ENCODE measurements at places on chromosomes 4 and X. TPM values are rescaled to one million over a fixed set of nuclear protein-coding genes. Genes with fewer than 3 reads are reported as not detected.

DNA sequence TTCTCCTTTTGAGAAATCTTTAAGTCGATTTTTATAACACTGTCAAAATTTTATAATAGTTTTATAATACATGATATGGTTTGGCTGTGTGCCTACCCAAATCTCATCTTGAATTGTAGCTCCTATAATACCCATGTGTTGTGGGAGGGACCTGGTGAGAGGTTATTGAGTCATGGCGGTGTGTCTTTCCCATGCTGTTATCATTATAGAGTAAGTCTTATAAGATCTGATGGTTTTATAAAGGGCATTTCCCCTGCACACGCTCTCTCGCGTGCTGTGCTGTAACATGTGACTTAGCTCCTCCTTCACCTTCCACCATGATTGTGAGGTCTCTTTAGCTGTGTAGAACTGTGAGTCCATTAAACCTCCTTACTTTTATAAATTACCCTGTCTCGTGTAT, 364.0 kb upstream of the SPANXN4 start:
- no peak for DNase-seq

GRCh38 chr4:116082808-116083366, 969.5 kb upstream of the NDST4 start:
- DNase-seq = no peak

Gene RPS6KA6
- 5.2 TPM for polyA plus RNA-seq

DNA sequence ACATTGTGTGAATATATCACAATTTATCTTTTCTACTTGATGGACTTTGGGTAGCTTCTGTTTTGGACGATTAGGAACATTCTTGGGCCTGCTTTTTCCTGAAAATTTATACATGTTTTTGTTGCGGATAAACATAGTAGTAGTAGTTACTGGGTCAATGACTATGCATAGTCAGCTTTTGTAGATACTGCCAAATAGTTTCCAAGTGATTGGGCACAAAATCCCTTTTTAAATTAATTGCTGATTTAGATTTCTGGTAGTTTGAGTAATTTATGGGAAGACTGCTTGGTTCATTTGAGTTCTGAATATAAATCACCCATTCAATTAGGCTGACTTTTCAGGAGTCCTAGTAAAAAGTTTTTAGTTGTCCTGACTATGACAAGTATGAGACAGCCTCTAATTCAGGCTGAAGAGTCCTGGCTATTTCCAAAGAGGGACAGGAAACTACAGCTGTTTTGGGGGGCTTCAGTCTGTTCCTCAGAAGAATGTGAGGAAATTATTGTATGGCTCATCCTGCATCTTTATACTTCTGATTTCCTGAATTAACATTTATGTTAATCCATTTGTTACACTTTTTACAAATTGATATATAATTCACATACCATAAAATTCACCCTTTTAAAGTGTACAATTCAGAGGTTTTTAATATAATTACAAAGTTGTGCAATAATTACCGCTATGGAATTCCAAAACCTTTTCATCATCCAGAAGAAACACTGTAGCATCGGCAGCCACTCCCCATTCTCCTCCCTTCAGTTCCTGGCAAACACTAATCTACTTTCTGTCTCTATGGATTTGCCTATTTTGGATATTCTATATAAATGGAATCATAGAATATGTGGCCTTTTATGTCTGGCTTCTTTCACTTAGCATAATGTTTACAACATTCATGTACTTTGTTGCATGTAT, 14.2 kb downstream of the LRP2BP start:
- no peak for DNase-seq

GRCh38 chr4:58935332-58935731, 1825.1 kb upstream of the IGFBP7 start:
- no peak for DNase-seq

GRCh38 chrX:46325312-46325877, 219.8 kb downstream of the ZNF674 start:
- DNase-seq = no peak

- no peak for DNase-seq
Measured at GRCh38 chr4:158282252-158282651, 72.0 kb downstream of the TMEM144 start.

- DNase-seq = no peak
Measured at GRCh38 chr4:101411926-101412325, 64.6 kb upstream of the PPP3CA start.

DNA sequence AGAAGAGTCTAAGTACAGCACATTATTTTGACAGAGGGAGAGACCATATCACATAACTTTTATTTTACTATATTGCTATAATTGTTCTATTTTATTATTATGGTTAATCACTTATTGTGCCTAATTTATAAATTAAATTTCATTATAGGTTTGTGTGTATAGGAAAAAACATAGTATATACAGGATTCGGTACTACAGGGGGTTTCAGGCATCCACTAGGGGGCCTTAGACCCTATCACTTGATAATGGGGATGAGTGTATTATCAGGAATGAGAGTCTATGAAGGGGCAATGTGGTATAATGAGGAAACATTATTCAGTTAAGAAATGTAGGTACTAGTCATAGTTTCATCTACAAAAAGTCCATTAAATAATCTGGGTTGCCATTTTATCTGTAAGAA, 833.1 kb downstream of the C4orf33 start:
- no peak for DNase-seq

DNA sequence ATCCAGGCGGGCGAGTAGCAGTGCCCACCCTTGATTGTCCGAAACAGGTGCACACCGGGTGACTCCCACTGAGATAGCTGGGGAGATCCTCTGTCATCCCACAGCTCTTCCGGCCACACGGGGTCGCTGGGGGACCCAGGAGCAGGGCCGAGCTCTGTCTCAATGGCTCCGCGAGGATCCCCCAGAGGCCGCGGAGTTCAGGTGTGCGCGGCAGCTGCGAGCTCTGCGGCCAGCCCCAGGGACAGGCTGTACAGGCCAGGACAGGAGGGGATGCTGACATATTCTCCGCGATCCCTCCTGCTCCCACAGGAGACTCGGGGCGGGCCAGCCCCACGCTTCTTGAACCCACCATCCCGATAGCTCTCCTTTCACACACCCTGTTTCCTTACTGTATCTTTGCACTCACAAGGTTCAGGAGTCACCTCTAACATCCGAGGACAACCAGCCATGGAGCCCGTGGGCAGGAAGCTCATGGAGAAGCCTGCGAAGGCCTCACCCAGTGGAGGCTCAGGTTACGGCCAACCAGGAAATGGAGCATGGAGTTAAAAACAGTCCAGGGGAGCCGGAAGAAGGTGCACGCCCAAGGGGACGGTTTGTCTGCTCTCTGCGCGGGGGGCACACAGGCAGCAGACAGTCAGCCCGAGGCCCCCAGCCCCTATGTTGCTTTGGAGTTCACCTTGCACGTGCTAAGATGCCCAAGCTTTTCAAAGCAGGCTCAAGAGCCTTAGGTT, 77.9 kb upstream of the AMELX start:
- DNase-seq = no peak

Gene MAGEA2
- polyA plus RNA-seq = not detected

GRCh38 chrX:10049236-10049635, 82.1 kb downstream of the CLDN34 start:
- DNase-seq = peak; percentile 54

DNA sequence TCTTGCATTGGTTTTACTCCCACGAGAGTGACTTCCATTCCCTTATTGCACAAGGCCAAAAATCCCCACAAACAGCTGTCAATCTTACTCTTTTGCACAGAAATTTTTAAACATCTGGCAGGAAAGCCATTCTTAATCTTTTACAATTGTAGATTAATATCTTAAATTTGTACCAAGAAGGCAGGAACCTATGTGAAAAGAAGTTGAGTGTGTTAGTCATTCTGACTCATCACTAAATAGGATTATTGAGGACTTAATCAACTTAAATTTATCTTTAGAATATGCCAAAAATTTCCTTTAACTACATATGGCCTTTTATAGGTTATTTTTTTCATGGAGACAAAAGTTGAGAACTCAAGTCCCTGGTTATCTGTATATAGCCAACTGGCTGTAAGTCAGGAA, 49.0 kb upstream of the VEGFC start:
- no peak for DNase-seq

- no peak for DNase-seq
Measured at GRCh38 chr4:74056114-74056857, 17.8 kb upstream of the CXCL3 start.

DNA sequence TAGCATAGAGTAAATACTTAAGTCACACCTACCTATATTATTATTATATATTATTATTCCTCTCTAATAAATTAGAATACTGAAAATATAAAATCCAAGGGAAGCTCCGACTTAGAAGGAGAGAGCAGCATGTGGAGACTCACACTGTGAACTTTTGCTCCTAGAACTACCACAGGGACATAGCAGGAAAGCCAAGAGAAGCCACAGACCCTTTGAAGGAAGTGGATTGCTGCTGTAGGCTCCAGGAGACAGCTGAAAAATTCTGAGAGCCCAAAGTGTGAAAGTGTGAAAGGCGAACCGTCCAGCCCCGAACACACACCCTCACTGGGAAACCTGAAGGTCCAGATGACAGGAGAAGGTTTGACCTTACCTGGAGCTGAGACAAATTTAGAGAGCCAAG, 177.0 kb downstream of the FAM13A start:
- no peak for DNase-seq

GRCh38 chr4:78706302-78706701, 69.8 kb upstream of the BMP2K start:
- no peak for DNase-seq

Gene RAB33B
- 7.8 TPM for polyA plus RNA-seq

Gene UGT2B11
- polyA plus RNA-seq = not detected

- DNase-seq = no peak
Measured at GRCh38 chr4:168501407-168501806, 4.6 kb downstream of the PALLD start.
